ENCODE measurements at places on chromosomes 6 and 20.
A peak's percentile ranks its signal among the peaks of the same experiment; 100 is the strongest.

DNA sequence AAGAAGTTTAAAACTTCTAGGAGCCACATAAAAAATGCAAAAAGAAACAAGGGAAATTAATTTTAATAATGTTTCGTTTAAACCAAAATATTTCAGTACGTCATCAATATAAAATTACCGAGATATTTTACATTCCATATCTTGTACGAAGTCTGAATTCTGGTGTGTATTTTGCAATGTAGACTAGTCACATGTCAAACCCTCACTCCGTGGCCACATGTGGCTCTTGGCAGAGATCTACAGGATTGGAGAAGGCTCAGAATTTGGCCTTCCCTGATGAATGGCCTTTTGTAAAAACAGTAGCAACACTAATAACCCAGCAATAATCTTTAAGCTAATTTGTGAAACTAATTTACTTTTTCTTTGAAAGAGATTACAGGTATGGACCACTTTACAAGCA lies 217.1 kb downstream of the PRL start:
- DNase-seq = no peak

- DNase-seq = no peak
Observed at GRCh38 chr20:50746138-50746940, 15.0 kb downstream of the PARD6B start.

GRCh38 chr6:92195796-92196195 lies 1223.6 kb downstream of the EPHA7 start:
- DNase-seq = no peak

- DNase-seq = no peak
Observed at GRCh38 chr6:143399176-143399575, 51.3 kb downstream of the ADAT2 start.

DNA sequence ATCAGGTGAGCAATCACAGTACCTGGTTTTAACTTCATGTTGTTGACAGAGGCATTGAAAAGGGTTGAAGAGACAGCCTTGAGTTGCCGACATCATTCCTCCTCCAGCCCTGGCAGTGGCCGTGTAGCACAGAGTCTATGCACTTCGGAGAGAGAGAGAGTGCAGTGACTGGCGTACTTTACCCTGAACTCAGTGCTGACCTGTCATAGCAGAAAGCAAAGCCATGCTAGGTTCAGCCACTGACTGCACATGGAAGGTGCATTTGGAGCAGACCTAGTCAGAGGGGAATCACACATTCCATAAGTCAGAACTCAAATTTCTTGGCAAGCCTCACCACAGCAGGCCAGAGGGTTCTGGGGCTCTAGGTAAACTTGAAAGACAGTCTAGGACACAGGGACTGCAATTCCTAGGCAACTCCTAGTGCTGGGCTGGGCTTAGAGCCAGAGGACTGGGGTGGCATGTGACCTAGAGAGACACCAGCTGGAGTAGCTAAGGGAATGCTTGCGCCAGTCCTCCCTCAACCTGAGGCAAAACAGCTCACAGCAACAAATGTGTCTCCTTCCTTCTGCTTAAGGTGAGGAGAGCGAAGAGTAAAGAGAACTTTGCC lies 69.1 kb downstream of the ELOVL4 start:
- no peak for DNase-seq

DNA sequence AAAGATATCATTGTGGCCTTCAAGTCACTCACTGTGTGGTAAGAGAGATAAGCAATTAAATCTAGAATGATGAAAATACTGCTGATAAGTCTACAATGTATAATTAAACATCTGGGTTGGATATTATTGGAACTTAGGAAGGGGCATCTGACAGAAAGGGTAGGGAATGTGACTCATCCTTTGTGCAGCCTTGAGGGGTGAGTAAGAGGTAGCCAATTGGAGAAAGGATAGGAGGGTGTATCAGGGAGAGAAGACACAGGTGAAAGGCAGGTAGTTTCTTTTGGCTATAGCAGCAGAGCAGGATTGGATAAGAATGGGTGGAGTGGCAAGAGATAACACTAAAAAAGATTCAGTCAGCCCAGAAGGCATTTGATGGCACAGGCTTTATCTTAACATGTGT lies 182.0 kb downstream of the COL21A1 start:
- no peak for DNase-seq

DNA sequence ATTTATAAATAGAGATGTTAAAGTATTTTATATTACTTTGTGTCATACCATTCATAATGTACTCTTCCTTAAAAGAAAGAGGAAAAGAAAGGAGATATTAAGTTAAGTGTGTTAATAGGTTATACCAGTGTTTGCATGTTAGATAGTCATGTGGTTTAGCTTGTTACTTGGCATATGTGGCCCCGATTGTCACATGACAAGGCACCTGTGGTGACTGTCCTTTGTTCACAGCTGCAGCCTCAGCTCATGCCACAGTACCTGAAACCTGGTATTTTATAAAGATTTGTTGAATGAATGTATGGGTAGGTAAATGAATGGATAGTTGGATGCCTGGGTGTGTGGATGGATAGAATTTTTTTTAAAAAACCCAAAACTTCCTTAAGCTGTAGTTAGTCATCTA lies 306.1 kb upstream of the FLRT3 start:
- DNase-seq = no peak

GRCh38 chr6:87575423-87575822 lies 14.4 kb downstream of the RARS2 start:
- no peak for DNase-seq

- DNase-seq = no peak
Observed at GRCh38 chr20:25193843-25194242, 1.7 kb upstream of the ENTPD6 start.

DNA sequence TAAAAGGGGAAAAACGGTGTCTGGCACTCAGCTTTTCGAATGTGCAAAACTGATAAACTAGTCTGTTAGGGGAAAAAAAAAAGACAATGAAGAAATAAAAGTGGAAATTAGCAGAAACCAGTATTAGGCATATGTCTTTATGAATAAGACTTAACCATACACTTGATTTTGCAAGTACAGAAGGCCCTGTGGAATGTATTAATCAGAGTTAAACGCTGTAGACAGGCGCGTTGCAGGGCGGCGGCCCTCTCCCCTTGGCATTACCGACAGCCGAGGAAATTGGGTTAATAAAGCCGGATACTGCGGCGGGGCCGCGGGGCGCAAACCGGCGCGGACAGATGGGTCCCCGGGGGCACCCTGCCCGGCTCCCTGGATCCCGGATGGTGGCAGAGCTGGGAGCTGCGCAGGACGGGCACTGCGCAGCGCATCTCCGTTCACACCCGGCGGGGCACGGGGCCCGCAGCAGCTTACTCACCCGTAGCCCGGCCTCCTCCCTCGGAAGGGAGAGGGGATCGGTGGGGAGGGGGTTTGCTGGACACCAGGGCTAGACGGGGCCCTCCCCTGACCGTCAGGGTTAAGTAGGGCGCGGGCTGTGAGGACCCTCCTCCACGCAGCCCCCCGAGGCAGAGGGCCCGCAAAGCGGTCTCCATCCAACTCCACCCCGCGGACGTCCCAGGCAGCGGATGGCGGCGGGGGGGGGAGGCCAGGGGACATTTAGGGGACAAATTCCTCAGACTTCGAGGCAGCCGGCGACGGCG lies 2.0 kb downstream of the BHLHE23 start:
- no peak for DNase-seq

DNA sequence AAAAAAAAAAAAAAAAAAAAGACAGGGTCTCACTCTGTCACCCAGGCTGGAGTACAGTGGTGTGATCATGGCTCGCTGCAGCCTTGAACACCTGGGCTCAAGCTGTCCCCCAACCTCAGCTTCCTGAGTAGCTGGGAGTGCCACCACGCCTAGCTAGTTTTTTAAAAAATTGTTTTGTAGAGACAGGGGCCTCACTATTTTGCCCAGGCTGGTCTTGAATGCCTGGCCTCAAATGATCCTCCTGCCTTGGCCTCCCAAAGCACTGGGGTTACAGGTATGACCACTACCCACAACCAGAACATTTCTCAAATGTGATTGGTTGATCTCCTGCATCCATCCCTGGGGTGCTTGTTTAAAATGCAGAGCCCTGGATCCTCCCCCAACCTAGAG lies 5.6 kb upstream of the RBCK1 start:
- no peak for DNase-seq

DNA sequence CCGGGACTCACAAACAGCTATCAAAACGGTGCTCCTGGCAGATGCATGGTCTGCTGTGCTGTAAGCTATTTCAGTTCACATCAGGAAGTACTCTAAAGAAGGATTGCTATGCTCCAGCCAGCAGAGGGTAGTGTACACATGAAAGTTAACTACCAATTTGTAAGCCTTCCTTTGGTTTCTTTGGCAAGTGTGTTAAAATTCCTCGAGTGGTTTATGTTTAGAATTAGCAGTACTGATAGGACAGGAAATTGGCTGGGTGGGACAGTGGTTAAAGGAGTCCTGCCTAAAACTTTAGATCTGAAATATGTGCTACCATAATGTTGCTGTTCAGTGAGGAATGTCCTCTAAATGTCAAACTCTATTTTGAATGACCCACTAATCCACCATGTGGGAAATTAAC lies 47.4 kb downstream of the TRMT11 start:
- DNase-seq = no peak

- DNase-seq = no peak
Observed at GRCh38 chr6:113447088-113447831, 409.9 kb upstream of the MARCKS start.

DNA sequence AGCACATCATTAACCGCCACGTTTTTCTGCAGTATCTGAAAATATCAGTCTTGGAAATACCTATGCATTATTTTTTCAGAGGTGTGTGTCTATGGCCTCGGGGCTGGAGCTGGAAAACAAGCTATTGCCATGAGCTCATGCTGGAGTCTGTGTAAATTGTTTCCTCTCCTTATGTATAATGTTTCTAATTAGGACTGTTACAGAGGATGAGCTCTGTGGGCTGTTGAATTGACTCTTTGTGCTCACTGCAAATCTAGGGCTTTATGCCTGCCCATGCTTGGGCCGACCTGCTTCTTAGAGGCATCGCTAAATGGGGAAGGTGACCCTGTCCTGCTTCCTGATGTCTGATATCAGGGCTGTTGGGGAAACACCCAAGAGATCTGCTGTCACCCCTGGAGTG lies 80.8 kb upstream of the SLC22A16 start:
- no peak for DNase-seq

DNA sequence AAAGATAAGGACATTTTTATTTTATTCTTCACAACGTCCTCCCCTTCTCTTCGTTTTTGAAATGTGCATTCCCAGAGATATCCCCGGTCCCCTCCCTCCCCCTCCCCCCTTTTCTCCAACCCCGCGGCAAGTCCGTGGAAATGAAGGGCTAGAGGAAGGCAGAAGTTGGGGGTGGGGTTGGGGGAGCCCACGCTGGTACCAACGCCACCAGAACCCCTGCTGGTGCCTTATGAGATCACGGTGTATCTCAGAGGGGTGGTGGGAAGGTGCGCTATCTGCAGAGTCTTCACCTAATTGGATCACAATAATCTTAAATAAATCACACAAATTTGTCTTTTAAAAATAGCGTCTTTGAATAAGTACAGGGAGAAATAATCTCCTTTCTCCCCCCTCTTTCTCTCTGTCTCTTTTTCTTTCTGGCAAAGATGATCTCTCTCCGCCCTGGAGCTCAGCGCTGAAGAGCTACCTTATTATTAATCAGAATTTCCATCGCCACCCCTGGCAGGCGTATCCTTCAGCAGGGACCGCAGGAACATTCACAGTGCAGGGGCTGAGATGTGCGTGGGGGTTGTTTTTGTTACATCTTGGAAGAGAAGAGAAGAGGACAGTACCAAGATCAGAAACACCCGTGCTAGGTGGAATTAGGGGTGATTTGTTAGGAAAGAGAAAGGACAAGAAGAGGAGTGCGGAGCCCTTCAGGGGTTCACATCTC lies 915 bp downstream of the CLVS2 start:
- no peak for DNase-seq

GRCh38 chr20:1764136-1765033 lies 106.8 kb upstream of the SIRPG start:
- DNase-seq = peak; percentile 71

- no peak for DNase-seq
Observed at GRCh38 chr6:27370391-27370790, 18.2 kb upstream of the ZNF391 start.

DNA sequence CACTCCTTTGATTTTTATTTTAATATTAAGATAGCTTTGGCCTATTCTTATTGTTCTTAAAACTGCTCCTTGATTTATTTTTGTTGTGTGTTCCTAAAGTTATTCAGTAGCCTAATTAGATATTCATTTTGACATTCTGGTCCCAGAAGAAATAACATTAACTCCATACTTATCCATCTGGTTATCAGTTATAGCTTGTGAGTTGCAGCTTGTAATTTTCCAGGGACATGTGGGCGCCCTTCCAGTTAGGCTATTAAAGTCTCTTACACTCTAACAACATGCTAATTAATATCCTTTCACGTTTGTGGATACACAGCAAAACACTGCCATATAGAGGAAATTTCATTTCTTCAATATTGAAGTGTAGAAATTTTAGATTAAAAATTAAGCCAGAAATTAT lies 987.5 kb downstream of the HACE1 start:
- DNase-seq = no peak

GRCh38 chr6:23325065-23325464 lies 755.7 kb downstream of the HDGFL1 start:
- no peak for DNase-seq

DNA sequence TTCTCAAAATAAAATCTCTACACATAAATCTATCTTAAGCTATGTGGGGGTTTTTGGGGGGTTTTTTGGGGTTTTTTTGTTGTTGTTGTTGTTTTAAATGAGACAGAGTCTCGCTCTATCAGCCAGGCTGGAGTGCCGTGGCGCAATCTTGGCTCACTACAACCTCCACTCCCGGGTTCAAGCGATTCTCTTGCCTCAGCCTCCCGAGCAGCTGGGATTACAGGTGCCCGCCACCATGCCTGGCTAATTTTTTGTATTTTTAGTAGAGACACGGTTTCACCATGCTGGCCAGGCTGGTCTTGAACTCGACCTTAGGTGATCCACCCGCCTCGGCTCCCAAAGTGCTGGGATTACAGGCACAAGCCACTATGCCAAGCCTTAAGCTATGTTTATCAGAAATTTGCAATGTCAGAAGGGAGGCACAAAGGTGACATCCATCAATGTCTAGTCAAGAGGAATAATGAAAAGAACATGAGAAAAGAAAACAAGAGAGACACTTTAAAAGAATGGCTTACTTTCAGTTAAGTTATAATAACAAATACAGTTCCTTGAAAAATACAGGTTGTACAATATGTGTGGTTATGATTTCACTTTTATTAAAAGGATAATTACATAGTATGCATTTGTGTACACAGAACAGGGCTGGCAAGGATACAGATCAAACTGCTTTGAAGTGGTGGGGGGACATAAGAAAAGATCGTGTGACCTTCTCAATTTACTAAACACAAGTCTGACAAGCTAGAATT lies 28.6 kb downstream of the SLC23A2 start:
- DNase-seq = no peak

DNA sequence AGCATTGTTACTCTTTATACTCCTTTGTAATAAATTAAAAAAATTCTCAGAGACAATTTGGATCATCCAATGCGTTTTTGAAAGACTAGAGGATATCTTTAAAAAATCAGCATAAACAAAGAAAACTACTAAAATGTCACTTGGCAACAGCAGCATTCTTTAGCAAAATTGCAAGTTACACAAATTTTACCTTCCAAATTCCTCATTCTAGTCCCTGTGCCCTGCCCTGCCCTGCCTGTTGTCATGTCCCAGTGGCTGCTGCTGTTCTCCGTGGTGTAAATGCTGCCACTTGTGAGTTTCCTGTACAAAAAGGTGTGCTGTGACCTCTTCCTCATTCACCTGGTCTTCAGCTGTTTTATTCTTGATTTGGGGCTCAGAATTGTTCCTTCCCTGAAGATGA lies 83.2 kb downstream of the CDC5L start:
- no peak for DNase-seq

Data from stimulated activated CD4-positive, alpha-beta T cell treated with anti-CD3 and anti-CD28 coated beads, Interleukin-2, amount 100 ng/mL, for 24 hours (primary cell).